HepG2 (cell line): ENCODE measurements at places on chromosomes 3 and 15. TPM values are rescaled to one million over a fixed set of nuclear protein-coding genes. Genes with fewer than 3 reads are reported as not detected.

DNA sequence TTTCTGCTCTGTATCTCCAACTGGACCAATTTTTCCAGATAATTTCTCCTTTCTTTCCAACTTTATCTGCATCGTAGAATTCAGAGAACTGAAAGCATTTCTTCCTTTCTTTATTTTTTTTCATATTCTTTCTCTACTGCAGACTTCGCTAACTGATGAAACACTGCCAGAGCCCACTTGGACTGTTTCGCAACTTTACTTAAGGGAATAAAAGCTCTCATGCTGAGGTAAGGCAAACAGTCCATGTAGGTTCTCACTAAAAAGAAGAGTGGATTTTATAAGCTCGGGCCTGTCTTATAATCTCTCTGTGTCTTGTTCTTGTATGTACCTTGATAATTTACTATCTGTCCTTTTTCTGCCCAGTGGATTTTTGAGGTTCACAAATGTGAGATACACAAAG is 163.5 kb downstream of the CNTN4 start:
- no peak for DNase-seq

GRCh38 chr3:160464321-160464720 is 14.7 kb upstream of the TRIM59 start:
- no peak for DNase-seq

DNA sequence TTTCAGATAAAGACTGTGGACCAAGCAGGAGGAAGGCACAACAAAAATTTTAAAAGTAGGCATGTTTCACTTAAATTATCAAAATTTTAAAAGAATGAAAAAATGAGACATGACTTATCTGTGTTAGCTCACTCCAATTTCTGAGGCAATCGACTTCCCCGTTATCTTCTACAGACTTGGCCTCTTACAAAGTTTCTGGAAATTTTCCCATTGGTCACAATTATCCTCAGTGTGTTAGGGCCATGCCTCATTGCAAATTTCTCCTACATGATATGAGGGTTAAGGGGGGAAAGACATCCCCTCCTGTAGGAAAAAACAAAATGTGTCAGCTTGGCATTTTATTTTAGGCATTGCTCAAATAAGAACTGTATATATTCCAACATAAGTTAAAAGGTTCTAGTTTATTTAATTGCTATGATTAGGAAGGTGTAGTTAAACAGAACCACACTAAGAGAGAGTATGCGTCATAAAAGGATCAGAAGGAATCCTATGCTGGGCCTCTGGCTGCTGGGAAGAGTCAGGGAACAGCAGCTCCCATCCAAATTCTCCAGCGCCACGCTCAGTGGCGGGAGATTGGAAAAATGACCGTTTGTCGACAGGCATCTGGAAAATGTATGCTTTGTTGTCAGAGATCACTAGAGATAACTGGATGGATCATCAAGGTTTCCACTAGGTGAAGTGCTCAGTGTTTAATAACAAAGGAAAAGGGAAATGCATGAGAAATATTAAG is 463.6 kb upstream of the NR2F2 start:
- DNase-seq, result no peak

RHOV gene
- polyA plus RNA-seq, result 0.07 and 0.17 TPM in 2 replicates
